ENCODE measurements at places on chromosomes 13 and 19.
A peak's percentile ranks its signal among the peaks of the same experiment; 100 is the strongest.

- DNase-seq = no peak
Measured at GRCh38 chr13:45872566-45872965, 21.0 kb upstream of the SIAH3 start.

GRCh38 chr19:4455719-4456475 is 1.7 kb downstream of the UBXN6 start:
- DNase-seq = no peak

- DNase-seq = no peak
Measured at GRCh38 chr19:2062770-2063169, 11.7 kb upstream of the MKNK2 start.

GRCh38 chr19:31109636-31110035 is 239.6 kb downstream of the TSHZ3 start:
- DNase-seq = no peak

- DNase-seq = no peak
Measured at GRCh38 chr13:33678084-33678483, 139.9 kb upstream of the RFC3 start.

GRCh38 chr19:52343548-52343947 is 7.5 kb downstream of the ZNF610 start:
- DNase-seq = peak; percentile 76
